ENCODE measurements at places on chromosomes 5 and 9.

DNA sequence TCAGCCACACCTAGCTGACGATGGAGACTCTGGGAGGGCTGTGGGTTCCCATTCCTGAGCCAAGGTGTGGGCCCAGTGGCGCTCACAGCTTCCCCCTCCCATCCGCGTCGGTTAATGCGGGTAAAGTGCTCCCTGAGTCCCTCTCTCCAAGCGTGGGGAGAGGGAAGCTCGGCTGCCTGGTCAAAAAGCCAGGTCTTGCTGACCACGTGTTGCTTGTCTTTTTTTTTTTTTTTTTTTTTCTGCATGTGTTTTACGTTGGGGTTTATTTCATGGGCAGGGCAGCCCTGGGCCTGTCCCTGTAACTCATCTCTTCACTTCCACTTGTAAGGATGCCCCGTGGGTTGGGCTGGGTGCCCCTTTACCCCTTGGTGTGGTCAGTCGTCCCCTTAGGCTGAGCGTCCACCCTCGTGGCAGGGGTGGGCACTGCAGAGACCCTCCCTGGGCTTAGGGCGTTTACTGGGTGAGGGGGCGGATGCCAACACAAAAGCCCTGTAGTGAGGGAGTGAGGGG is 11.9 kb downstream of the NKD2 start:
- DNase-seq = no peak

- no peak for DNase-seq
These were observed 13.0 kb downstream of the PPP6C start for GRCh38 chr9:125176636-125177035.

DNA sequence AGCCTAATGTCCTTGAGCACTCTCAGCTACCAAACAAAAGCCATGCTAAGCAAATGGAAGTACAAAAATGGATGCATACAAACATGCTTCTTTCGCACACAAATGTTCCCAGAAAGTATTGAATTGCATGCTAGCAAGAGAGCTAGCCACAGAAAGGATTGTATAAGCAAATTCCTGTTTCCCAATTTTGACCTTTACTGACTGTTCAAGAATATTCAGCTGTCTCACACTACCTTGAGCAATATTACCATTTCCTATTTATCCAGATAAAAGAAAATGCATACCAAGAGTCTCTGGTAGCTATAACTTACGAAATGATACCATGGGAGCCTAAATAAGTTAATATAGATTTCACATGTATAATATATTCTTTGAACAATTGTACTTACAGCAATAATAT is 264.6 kb downstream of the TMEM167A start:
- DNase-seq = no peak

- no peak for DNase-seq
These were observed 146.2 kb downstream of the RGS3 start for GRCh38 chr9:113609562-113610318.

DNA sequence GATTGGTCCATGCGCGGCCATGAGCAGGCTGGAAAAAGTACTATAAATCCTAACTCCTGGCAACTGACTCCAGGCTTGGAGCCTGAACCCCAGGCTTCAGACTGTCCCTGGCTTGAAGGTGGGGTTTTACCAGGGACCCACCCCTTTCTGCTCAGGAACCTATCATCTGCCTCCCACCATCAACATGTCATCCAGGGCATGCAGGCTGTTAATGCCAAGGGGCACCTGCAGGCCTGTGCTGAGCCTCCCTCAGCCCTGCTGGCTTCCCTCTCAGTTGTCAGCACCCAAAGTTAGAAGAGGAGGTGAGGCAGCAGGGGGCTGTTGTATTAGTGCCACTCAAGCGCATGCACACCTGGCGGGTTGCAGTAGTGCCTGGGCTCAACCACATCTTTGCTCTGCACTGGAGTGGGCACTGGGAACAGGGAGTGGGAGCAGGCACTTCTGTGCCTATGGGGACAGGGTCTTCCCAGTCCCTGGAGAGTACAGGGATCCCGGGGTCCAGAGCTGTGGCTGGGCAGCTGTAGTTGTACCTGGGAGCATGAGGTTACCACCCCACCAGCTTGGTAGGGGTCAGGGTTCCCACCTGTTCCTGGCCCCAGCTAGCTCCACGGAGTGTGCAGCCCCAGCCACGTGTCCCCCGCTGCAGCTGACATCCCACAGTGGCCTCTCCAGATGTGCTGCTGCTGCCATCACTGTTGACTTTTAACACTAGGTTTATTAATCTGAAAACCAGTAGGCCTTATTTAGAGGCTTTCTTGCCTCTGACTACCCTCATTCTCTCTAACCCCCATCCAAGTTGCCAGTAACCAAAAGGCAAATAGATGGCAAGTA is 306.2 kb upstream of the RIOK2 start:
- DNase-seq = no peak

DNA sequence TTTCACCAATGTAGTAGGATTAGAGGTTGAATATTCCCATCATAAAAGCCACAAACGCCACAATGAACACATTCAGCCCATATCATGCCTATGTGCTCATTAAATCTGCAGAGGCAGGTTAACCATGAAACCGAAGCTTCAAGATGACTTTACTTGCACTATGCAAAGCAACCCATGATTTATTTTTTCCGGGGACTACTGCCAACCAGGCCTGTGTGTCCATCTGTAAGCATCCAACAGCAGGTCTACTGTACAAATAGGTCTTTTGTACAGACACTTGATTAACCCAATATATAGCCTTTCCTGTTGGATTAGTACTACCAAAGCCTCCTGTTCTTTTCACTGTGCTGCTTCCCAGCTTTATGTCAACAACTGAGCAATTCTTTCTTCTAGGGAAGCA is 104.9 kb upstream of the CDH10 start:
- DNase-seq = no peak

All from stimulated activated CD4-positive, alpha-beta T cell treated with anti-CD3 and anti-CD28 coated beads, Interleukin-15, amount 100 ng/mL, for 1 hour (primary cell).